ENCODE measurements at places on chromosomes 3 and 15.

GRCh38 chr3:7504886-7505775, 644.2 kb downstream of the GRM7 start:
- no peak for DNase-seq

- no peak for DNase-seq
Measured at GRCh38 chr3:119776304-119776703, 5.6 kb upstream of the NR1I2 start.

- DNase-seq = no peak
Measured at GRCh38 chr15:70690491-70691276, 72.7 kb downstream of the UACA start.

DNA sequence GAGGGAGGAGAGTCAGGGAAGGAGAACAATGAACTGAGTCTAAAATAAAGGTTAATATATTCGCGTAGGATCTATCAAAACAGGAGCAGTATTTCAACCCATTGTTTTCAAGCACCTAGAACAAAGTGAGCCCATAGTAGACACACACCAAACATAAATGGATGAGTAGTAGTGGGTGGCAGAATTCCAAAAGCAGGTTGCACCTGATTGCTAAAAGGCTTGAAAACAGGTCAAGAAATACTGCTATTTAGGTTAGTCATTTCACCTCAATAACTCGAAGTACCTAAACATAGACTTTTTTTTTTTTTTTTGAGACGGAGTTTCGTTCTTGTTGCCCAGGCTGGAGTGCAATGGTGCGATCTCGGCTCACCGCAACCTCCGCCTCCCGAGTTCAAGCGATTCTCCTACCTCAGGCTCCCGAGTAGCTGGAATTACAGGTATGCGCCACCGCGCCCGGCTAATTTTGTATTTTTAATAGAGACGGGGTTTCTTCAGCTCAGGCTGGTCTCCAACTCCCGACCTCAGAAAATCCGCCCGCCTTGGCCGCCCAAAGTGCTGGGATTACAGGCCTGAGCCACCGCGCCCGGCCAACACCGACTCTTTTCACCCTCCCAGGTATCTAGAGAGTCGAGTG, 855 bp upstream of the ABHD5 start:
- DNase-seq = no peak

GRCh38 chr15:60511351-60512031, 32.5 kb upstream of the ICE2 start:
- DNase-seq = no peak

DNA sequence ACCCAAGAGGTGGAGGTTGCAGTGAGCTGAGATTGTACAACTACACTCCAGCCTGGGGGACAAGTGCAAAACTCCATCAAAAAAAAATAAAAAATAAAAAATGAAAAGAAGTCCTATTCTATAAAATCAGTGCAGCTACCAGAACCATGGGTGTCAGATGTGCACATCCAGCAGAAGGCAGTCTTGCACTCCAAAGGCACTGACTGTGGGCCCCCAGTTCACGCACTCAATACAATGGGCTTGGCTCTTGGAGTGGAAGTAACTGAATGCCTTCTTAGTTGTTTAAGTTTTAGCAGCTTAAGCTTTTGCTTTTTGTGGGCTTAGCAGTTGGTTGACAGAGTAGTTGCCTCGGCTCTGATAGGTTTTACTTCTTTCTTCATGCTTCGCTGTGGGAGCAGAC, 141.4 kb downstream of the AGBL1 start:
- no peak for DNase-seq

- no peak for DNase-seq
Measured at GRCh38 chr3:23331141-23331935, 128.2 kb downstream of the UBE2E2 start.
